Activated CD4-positive, CD25-positive, alpha-beta regulatory T cell treated with anti-CD3 and anti-CD28 coated beads, Interleukin-2, amount 50 U/mL, for 24 hours (primary cell): ENCODE measurements at places on chromosomes 5 and 9.

GRCh38 chr5:31285025-31285424 lies 91.5 kb downstream of the CDH6 start:
- no peak for ATAC-seq

- no peak for ATAC-seq
These were observed 8.1 kb upstream of the TENT4A start for GRCh38 chr5:6705088-6705487.

DNA sequence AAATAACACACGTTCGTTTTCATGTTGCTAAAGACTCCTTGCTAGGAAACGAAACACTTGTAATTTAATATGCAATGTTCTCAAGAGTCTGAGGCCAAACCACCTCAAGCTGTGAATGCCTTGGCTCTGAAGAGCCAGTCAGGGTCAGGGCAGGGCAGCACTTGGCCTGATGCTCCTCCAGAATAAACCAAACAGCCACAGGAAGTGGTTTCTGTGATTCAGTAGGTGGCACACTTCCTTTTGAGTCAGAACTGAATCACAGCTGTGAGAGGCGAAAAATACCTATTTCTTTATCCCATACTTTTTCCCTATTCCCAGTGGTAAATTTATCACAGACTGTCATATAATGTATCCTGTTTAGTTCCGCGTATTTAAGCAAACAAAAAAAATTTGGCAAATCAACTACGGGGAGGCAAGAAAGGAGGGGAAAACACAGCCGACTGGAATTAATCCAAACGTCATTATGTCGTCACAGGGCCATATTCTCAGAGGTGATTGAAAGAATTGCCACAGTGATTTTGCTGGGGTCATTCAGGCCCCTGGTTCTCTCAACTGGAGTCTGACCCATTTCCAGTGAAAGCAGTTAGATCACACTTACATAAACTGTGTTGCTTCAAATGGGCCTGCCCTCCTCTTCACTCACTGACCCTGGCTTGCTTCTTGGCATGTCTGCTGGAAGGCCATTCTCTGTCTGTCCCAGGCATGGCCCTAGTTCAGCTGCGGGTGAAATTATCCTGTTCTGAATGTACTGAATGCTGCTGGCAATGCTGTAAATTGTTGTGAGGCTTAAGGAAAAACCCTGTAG lies 71.2 kb downstream of the ARRDC3 start:
- ATAC-seq: peak; percentile 67

DNA sequence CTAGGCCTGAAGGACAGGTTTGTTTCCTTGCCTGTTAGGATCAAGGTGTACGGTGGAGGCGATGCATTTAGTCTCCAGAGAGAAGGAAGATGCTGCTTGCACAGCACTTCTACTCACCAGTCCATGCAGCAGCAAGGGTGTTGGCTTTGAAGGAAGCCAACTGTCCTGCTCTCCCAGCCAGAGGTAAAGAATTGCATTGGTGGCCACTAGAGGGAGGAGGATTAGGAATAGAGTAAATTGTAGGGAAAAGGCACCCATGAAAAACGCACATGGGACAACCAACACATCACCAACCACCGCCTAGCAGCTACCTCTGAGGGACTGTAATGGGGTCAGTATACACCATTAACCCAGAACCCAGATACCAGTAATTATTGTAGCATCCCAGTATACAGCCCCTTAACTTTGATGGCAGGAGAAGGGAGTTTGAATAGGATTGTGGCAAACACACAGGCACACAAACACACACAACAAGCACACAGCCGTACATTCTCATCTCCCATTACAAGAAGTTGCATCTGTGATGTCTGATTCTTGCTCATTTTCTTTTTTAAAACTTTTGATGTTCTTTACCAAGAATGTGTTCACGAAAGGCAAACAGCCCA lies 267.7 kb downstream of the ADAMTS6 start:
- ATAC-seq: no peak

DNA sequence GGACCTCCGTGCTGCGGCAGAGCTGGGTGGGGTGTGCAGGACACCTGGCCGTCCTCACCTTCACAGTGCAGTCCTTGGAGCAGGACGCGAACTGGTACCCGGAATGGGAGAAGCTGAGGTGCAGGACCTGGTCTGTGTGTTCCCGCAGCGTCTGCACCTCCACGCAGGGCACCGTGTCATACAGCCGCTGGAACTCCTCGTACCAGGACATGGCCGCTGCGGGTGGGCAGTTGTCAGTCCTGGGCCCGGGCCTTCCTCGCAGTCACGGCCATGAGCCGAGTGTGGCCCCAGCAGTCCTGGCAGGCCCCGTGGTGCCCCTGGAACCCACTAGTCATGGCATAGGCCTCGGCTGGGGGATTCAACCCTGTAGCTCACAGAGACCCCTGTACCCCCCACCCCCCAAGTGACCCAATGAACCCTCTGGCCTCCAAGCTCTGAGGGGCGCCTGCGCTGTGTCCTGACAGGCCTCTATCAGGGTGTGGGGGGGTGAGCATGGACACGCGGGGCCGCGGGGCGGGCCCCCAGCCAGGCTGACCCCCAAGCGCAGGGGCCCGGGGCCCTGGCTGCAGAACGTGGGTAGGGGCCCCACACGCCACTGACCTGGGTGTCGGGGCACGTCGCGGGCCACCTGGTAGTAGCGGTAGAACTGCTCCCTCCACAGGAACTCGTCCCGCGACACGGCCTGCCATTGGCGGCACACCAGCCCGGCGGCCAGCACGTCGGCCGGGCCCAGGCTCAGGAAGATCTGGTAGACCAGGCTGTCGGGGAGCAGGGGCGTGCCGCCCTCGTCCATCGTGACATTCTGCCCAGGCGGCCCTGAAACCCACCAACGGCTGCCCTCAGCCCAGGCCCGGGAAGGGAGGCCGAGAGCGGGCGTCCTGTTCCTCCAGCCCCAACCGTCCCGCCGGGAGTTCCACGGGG lies 987 bp downstream of the FBXW5 start:
- peak; percentile 25 for ATAC-seq

DNA sequence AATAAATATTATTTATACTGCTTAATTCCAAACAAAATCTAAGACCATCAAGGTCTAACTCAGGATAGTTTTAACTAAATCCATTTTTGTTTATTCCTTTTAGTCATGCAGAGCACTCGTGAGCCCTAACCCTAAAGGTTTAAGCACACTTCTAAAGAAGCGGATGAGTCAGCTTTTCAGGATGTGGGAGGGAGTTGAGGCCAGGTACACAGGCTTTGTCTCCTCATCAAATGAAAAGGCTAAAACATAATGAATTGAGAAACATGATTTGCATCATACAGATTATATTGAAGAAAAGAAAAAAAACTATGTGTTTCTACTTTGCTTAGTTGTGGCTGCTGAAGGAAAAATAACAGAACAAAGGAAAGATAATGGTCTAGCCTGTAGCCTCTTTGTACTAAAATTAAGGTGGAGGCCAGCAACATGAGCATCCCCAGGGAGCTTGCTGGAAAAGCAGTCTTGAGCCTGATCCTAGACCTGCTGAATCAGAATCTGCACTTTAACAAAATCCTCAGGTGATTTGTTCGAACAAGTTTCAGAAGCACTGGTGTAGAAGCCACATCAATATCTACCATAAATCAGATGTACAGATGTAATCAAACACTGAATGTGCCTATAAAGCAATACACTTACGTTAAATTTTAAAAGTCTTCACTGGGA lies 21.1 kb upstream of the ISCA1 start:
- peak; percentile 99 for ATAC-seq

- ATAC-seq: no peak
These were observed 260.9 kb upstream of the TUT7 start for GRCh38 chr9:86614871-86615849.

- no peak for ATAC-seq
These were observed 116.1 kb upstream of the ZNF366 start for GRCh38 chr5:72623323-72623722.

- no peak for ATAC-seq
These were observed 30.0 kb downstream of the GFPT2 start for GRCh38 chr5:180323160-180323559.

GRCh38 chr9:77954013-77954665 lies 77.5 kb downstream of the GNAQ start:
- no peak for ATAC-seq

DNA sequence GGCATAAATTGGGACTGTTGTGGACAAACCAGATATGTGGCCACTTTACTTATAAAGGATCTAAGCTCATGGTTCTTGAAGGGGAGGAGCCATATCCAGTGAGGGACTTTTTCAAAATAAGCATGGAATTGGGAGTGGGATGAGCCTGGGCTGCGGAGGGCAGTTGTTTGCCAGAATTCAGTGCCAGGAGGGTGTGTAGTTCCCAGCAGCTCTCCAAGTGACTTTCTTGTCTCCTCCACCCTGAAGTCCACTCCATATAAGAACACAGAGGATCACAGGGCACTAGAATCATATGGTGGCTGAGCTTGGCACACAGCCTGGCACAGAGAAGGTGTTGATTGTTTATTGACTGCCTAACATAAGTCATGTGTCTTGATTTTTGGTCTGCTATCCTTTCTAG lies 121.1 kb downstream of the CAVIN4 start:
- ATAC-seq: no peak

DNA sequence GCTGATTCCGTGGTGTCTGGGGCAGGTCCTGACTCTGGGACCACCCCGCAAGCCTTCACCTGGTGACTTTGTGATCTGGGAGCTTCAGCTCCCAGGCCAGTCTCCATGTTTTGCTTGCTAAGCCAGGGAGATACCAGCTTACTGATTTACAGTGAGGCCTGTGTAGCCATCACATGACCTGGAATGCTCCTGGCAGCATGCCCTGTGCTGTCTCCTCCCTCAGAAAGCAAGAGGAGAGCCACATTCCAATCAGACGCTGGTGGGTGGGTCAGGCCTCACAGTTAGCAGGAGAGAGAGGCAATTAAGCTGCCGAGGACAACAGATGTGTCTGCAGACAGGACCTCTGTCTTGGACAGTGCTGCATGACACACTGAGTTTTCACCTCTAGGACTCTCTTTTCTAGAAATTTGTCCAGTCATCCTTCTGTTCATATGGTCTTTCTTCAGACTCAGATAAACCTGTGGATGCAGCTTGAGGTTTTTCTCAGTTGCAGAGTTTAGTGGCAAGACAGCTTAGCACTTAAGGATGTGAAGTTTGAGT lies 24.4 kb upstream of the GRPEL2 start:
- no peak for ATAC-seq

DNA sequence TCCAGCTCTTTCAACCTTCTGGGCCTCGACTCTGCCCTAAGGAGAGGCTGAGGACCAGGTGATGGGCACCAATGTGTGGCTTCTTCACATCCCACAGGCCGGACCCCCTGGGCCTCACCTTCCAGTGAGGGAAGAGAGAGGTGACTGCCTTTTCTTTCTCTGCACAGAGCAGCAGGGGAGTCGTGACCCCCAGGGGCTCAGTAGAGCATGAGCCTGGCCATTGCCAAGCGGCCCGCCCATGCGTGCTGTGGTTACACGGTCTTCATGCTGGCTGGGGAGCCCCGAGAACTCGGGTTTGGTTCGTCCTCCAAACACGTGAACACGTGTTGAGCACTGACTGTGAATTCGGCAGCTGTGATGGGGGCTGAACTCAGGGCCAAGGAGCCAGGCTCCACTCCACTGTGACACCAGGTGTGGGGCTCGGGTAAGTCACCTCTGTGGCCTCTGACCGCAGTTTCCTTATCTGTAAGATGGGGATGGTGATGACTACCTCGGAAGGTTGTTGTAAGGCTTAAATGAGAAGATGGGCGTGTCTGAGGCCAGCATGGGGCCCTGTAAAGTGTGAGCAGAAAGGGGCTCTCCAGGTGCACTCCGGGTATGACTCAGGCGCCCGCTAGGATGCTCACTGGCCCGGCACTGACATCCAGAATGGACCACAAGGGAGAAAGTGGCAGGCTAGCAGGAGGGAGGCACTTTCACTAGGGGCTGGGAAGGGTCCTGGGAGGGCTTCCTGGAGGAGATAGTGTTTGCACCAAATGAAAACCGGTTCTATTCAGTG lies 13.4 kb upstream of the GRHPR start:
- ATAC-seq: peak; percentile 95

DNA sequence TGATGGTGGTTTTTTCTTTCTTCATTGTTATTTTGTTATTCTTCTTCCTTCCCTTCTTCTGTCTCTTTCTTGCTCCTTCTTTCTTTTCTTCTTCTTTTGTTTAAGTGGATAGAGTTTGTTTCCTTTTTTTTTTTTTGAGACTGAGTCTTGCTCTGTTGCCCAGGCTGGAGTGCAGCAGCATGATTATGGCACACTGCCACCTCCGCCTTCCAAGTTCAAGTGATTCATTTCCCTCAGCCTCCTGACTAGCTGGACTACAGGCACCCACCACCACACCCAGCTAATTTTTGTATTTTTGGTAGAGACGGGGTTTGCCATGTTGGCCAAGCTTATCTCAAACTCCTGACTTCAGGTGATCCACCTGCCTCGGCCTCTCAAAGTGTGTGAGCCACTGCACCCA lies 40.3 kb downstream of the JAK2 start:
- ATAC-seq: no peak

DNA sequence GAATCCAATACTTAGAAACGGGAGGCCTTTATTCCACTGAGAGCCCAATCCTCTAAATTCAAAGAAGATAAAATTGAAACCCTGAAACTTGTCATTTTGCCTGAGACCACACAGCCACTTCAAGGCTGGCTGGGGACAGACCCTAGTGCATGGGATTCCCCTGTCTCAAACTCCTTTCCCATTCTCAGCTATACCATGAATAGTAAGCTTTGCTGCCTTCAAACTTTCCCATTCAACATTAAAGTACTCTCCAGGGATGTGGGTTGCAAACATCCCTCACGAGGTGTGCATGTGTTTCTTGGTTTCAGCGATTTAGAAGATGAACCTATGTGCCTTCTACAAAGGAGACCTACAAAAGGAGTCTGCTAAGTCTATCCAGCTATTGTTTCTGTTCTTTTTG lies 64.6 kb downstream of the GABRB2 start:
- ATAC-seq: no peak

DNA sequence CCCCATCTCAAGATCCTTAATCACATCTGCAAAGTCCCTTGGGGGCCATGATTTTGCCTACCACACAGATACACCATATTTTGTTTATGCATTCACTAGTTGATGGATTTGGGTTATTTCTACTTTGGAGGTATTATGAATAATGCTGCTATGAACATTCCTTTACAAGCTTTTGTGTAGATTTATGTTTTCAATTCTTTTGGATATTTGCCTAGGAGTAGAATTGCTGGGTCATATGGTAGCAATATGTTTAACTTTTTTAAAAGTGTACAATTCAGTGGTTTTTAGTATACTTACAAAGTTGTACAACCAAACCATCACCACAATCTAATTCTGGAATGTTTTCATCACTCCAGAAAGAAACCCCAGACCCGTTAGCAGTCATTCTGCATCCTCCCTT lies 7.8 kb upstream of the ANP32B start:
- no peak for ATAC-seq

DNA sequence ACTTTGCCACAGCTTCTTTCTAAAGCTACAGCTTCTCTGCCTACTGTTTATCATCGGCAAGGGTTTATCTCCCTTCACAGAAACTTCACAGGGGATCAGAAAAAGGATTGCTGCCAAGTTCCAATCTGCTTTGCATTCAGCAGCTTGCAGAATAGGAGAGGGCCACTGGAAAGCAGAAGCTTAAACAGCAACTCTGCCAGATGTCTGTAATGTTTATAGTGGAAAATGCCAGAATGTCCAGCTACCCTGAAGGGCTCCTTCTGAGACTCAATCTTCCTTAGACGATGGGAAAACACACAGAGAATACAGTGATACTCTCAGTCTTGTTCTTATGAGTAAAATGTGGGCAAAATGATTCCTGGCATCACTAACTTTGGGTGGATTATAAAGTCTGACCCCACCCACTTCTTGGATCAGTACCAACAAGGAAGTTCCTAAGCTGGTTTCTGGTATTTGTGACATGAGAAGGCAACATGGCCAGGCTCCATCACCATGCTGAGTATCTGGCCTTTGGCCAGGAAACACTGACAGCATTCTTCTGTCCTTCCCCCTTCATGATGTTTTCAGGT lies 19.0 kb downstream of the STOM start:
- ATAC-seq: no peak
